NCI-H510A treated with DMSO at 0.1 percent for 48 hours (cell line): ENCODE measurements at places on chromosomes 5 and 9.

DNA sequence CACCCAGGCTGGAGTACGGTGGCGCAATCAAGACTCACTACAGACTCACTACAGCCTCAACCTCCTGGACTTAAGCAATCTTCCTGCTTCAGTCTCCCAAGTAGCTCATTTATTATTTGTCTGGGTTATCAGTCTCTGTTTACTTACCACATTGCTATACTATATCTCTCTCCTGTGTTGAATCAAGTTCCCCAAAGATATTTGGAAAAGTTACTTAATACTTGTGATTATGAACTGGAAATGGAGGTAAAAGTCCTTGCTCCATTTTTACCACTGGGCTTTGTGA is 55.6 kb downstream of the ANGPTL2 start:
- DNase-seq: no peak

DNA sequence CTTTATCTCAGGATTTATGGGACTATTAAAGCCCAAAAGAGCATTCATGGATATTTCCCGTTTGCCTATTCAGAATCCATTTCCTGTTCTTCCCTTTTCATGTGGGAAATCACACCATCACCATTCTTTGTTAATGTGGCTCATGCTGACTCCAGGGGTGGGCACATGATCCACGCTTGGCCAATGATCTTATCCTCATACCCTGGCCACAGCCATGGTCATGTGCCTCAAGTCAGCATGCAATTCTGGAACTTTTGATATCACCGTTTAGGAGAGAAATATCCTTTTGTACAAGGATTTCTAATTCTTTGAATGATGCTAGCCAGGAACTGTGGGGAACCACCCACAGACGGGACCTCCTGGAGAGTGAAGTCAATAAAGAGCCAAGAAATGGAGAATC is 272.2 kb downstream of the PRELID2 start:
- no peak for DNase-seq

GRCh38 chr5:173622183-173623047 is 6.0 kb upstream of the BOD1 start:
- DNase-seq: no peak

- no peak for DNase-seq
These were observed 115.3 kb upstream of the FSTL4 start for GRCh38 chr5:133727636-133728035.

DNA sequence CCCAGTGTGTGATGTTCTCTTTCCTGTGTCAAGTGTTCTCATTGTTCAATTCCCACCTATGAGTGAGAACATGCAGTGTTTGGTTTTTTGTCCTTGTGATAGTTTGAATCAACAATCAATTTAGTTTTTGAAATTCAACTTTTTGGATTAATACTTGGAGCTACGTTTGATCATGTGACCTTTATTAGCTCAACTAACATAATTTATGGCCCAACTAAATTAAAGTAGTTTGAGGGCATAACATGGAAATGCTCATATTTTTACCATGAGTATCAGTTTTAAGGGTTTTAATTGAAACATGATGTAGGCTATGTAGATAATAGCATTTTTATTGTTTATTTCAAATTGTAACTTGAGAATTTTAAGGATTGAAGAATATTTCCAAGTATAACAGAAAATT is 168.0 kb downstream of the CCDC171 start:
- DNase-seq: no peak

DNA sequence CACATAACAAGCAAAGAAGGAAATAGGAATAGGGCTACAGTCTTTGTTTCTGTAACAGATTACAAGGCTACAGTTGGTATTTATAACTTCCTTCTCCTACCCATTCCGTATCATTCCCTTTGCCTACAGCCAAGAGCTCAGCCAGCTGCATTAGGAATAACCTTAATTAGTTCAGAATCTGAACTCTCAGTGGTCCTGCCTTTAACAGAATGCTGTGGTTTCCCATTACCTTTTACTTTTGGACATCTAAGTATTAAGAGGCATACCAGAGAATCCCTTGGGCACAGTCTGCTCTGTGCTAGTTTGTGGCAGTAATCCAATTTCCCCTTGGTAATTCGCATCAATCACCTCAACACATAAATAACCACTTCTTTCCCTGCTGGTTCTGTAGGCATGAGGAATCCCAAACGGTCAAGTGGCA is 44.2 kb downstream of the PKD2L2 start:
- no peak for DNase-seq

DNA sequence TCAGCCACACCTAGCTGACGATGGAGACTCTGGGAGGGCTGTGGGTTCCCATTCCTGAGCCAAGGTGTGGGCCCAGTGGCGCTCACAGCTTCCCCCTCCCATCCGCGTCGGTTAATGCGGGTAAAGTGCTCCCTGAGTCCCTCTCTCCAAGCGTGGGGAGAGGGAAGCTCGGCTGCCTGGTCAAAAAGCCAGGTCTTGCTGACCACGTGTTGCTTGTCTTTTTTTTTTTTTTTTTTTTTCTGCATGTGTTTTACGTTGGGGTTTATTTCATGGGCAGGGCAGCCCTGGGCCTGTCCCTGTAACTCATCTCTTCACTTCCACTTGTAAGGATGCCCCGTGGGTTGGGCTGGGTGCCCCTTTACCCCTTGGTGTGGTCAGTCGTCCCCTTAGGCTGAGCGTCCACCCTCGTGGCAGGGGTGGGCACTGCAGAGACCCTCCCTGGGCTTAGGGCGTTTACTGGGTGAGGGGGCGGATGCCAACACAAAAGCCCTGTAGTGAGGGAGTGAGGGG is 11.9 kb downstream of the NKD2 start:
- DNase-seq: no peak
